ENCODE measurements at places on chromosomes 7 and 10. TPM values are rescaled to one million over a fixed set of nuclear protein-coding genes. Genes with fewer than 3 reads are reported as not detected.
A peak's percentile ranks its signal among the peaks of the same experiment; 100 is the strongest.

DNA sequence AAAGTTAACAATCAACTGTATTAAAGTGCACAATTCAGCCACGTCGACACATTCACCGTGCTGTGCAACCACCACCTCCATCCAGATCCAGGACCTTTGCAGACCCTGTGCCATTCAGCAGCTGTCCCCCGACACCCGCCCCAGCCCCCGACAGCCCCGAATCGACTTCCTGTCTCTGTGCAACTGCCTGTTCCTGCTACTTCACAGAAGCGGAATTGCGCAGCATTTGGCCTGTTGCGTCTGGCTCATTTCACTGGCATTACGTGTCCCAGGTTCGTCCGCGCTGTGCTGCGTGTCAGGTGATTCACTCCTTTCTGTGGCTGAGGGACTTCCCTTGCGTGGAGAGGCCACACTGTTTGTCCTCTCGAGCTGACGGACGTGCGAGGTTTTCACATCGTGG is 33.2 kb upstream of the DNAAF5 start:
- DNase-seq, result peak; percentile 70

GRCh38 chr7:154736389-154736788 is 266.5 kb downstream of the PAXIP1 start:
- no peak for DNase-seq

- no peak for DNase-seq
These were observed 276.3 kb downstream of the TFEC start for GRCh38 chr7:115754226-115754625.

GRCh38 chr7:14226126-14226525 is 236.7 kb upstream of the ETV1 start:
- no peak for DNase-seq

C10orf53 gene
- total RNA-seq, result not detected

PRSS1 gene
- total RNA-seq, result 7.8 TPM

- no peak for DNase-seq
These were observed 41.4 kb downstream of the CSTF2T start for GRCh38 chr10:51658000-51658399.

LRRN3 gene
- total RNA-seq, result 0.05 TPM

DNA sequence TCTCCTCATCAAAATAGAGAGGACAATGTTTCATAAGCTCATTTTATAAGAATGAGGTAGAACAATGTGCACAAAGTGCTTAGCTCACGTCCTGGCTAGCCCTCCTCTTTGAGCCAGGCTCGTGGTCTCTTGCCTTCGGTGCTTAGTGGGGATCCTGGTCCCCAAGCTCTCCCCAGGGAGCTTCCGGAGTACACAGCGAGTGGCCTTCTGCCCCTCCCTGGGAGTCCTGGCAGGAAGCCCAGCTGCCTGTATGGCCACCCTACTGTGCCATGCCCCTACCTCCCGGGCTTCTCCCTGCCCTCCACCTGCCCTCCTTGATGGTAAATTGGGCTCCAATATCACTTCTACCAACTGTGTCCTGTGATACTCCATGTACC is 868 bp downstream of the MYO1G start:
- DNase-seq, result peak; percentile 78

DNA sequence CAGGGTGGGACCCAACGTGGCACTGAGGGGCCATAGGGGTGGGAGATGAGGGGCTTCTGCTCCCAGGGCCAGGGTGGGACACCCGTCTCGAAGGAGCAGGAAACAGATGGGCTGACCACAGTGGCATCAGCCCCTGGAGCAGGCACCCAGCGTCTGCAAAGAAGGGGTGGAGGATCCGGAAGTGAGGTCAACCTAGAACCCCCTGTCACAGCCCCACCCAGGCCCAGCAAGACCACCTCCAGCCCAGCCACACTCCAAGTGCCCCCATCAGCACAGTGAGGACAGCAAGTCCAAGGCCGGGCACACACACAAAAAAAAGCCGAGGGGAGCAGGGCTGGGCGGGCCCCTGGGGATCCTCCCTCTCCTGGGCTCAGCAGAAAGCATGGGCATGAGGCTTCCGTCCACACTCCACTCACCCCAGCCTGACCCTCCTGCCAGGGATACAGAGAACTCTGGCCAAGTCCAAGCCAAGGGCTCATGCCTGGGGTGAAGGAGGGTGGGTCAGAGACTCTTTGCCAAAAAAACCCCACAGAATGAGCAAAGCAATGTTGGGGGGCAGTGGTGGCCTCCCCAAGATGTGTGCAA is 111.0 kb downstream of the FOXL3 start:
- DNase-seq, result no peak

RGS10 gene
- 13.5 TPM for total RNA-seq

- DNase-seq, result no peak
These were observed 678.2 kb downstream of the GRM8 start for GRCh38 chr7:126574276-126575250.

DNA sequence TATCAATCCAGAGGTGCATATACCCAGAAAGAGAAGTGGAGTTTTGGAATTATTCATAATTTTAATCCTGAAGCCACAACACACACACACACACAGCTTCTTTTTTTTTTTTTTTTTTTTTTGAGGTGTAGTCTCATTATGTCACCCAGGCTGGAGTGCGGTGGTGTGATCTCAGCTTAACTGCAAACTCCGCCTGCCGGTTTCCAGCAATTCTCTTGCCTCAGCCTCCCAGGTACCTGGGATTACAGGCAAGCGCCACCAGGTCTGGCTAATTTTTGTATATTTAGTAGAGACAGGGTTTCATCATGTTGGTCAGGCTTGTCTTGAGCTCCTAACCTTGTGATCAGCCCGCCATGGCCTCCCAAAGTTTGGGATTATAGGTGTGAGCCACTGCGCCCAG is 35.4 kb downstream of the TET1 start:
- no peak for DNase-seq

DNA sequence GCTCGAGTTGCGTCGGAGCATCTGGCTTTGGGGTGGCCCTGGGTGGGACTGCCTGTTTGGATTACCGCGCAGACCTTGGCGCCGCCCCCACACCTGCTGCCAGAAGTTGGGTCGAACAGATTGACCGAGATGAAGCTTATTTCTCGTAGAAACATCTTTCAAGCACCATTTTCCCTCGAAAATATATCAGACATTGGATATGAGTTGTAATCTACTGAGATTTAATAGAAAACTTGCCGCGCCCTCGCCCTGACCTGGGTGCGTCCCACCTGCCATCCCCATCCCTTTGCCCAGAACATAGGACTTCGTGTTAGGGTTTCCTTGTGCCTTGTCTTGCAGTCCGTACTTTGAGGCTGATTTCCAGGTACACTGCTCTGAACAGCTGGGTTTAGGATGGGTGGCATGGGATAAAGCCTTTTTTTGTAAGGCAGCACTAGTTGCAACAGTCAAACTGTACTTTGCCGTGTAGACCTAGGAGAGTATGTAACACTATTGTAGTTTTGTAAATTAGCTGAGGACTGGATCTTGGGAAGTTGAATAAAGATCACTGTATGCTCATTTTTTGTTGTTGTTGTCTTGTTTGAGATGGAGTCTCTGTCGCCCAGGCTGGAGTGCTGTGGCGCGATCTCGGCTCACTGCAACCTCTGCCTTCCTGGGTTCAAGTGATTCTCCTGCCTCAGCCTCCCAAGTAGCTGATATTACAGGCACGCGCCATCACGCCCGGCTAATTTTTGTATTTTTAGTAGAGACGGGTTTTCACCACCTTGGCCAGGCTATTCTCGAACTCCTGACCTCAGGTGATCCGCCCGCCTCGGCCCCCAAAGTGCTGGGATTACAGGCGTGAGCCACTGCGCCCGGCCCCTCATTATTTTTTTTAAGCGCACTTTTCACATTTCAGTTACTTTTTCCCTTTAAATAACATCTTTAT is 978 bp downstream of the OGDH start:
- no peak for DNase-seq

- no peak for DNase-seq
These were observed 233.6 kb downstream of the BAMBI start for GRCh38 chr10:28910956-28911355.

NFE2L3 gene
- total RNA-seq, result 2.0 TPM

- no peak for DNase-seq
These were observed 25.3 kb downstream of the EPHB4 start for GRCh38 chr7:100801833-100802568.

GRCh38 chr7:1854866-1855724 is 185.0 kb downstream of the ELFN1 start:
- DNase-seq, result peak; percentile 65

GRCh38 chr7:135802697-135803096 is 54.1 kb upstream of the FAM180A start:
- DNase-seq, result no peak

CACNA2D1 gene
- total RNA-seq, result 39.1 TPM

- no peak for DNase-seq
These were observed 33.8 kb upstream of the MNX1 start for GRCh38 chr7:157044147-157044687.

GRCh38 chr7:23912065-23912464 is 202.0 kb downstream of the STK31 start:
- DNase-seq, result no peak

DNA sequence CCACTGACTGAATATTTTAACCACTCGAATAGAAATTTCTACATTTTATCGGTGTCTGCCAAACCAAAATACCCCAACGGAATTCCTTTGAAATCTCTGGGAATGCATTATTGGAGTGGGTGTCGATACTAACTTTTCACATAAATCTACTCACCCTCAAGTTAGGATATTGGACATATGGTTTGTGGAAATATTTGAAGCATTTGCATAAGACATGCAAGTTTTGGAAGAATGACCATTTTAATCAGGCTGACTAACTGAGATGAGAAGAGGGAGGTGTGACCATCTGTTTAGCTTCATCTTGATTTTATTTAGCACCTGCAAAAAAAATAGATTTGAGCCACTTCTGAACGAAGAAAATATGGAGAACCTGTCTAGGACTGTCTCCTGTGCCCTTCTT is 61.2 kb downstream of the KLF6 start:
- no peak for DNase-seq

GRCh38 chr7:66880053-66880452 is 41.0 kb upstream of the TMEM248 start:
- no peak for DNase-seq

COL1A2 gene
- total RNA-seq, result 2,112 TPM

DNA sequence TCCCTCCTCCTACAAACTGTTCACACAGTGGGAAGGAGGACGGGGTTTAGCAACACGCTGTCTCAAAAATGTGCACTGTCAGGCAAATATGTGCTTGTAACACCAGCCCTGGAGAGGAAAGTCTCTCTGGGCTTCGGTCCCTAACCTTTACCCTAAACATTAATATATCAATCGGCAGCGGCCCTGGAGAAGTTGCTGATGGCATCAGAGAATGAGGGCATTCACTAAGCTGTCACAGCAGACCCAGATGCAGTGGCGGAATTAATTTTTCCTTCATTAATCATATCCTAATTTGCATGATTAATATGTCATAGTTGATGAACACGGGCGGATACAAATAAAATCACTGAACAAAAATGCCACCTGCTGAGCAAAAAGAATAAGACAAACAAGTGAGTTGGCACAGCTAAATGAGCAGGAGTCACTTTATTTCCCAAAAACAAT is 45.2 kb upstream of the INSIG1 start:
- no peak for DNase-seq

GRCh38 chr7:141511676-141512396 is 39.4 kb upstream of the AGK start:
- DNase-seq, result no peak

SLC18A2 gene
- 2.7 TPM for total RNA-seq

DNA sequence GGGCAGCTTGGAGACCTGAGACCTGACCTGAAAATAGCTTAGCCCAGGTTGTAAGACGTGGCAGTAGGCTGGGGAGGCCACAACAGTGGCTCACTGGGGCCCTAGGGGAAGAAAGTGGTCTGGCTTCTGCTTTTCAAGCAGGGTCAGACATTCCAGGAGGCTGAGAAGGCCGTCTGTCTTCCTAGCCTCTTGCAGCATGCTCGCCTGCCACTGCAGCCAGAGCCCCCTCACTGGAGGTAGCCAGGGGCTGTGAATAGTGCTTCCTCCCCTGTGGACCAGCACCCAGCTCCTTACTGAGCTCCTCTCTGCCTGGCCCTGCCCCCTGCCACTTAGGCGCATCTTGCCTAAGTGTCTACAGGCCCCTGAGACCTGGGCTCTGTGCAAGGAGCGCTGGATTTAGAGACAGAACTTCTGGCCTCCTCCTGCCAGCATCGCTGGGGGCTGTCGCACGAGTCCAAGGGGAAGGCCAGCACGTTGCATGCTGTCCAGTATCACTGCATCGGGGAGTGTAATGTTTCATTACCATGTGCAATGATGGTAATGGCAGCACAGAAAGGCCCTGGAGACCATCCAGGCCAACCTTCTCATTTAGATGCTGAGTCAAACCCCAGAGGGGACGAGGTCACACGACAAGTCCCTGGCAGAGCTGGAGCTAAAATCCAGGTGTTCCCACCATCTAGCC is 12.7 kb downstream of the ZMIZ1 start:
- no peak for DNase-seq

GRCh38 chr10:120456626-120457430 is at the start of gene PLPP4:
TSS of gene PLPP4 (plus strand) at chr10:120457227. CDS start at chr10:120457306, 79 bp downstream.
- DNase-seq, result no peak

WNT8B gene
- not detected for total RNA-seq

GRCh38 chr10:111579473-111579872 is 502.6 kb downstream of the ADRA2A start:
- no peak for DNase-seq

DNAJC9 gene
- 8.7 TPM for total RNA-seq

GRCh38 chr7:92939666-92940360 is 103.4 kb upstream of the CDK6 start:
- DNase-seq, result no peak
